ENCODE measurements at places on chromosomes 6 and 20.

- DNase-seq, result no peak
These were observed 78.2 kb upstream of the NXT1 start for GRCh38 chr20:23272176-23273029.

DNA sequence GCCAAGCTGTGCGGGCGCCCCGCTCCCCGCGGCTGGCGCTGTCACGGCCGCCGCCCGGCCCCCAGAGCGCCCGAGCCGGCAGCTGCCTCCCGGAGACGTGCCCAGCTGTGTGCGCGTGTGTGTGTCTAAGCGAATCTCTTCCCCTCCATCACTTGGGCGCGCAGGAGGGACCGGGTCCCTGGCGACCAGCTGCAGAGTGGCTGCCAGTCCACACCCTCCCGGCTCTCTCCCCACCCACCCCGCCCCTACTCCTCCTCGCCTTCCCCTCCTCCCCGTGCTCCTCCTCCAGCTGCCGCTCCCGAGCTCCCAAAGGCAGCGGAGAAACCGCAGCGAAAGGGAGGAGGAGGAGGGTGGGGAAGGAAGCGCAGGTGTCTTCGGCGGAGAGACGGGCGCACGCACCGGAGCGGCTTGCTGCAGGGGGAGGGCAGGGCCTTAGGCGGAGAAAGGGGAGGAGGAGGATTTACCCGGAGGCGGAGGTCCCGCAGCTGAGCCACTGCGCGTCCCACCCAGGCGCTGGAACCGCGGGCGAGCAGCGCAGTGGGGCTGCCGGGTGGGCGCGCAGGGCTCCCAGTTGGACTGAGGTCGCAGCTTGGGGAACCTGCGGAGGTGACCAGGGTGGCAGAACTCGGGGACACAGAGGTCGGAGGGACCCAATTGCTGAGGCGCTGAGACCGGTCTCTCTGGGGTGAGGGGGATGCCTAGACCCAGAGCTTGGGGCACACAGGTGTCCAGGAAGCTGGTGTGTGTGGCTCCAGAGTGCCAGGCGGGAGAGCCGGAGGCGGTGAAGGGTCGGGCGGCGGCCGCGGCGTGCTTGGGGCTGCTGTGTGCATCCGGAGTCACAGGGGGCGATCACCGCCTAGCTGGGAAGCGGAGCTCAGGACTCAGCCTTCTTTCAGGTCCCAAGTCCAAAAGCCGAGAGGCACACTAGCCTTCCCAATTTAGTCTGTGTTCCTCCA is at the start of gene HS3ST5:
TSS of gene HS3ST5 (minus strand) at position 198 of the 956 bp plus-strand sequence. CDS start 280,178 bp downstream, outside the sequence.
- DNase-seq, result peak; percentile 69

DNA sequence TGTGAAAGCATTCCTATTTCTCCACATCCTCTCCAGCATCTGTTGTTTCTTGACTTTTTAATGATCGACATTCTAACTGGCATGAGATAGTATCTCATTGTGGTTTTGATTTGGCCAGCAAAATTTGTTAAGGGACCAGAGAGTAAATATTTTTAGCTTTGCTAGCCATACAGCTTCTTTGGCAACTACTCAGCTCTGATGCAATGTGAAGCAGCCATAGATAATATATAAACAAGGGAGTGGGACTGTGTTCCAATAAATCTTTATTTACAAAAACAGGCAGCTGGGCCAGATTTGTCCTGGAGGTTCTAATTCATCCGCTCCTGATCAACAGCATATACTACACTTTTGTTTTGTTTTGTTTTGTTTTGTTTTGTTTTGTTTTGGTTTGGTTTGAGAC is 202.9 kb downstream of the ZNF217 start:
- DNase-seq, result no peak

DNA sequence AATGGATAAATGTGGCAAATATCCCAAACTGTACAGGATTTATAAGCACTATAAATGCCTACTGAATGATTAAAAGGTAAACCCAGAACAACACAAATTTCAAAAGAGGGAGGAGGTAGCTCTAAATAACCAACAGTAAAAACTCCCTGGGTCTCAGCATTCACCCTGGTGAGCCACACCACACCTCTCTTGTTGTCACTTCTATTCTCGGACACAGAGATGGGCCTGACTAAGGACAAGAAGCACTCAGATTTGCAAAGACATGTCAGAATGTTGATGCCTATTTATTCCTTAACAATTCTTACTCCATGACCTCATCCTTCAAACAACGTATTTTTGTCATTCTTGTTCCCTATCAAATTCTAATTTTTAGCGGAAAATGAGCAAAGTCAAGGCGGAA is 14.7 kb downstream of the TNFRSF21 start:
- DNase-seq, result no peak

DNA sequence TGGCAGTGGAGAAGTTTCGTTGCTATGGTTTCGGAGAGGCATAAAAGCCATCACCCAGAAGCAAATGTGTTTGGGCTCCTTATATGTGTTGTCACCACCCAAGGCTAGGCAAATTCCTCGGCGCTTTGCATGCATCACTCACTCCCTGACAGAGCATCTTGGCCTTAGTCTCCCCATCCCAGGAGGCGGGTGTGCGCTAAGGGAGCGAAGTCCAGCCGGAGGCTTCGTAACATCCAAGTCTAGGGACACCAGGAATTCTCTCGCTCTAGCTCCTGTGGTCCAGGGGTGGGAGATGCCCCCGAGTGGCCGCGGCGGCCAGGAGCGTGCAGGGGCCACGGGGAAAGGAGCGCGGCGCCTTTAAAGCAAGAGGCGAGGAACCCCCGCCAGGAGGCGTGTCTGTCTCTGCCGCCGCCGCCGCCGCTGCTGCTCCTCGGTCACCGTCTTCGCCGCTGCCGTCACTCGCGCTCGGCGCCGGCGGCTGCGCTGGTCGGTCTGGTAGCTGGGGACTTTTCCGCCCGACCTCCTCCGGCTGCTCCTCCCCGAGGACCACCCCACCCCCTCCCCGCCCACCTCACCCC is at the start of gene GRIK2:
TSS of gene GRIK2 (plus strand) at position 458 of the 578 bp plus-strand sequence.
- DNase-seq, result no peak

DNA sequence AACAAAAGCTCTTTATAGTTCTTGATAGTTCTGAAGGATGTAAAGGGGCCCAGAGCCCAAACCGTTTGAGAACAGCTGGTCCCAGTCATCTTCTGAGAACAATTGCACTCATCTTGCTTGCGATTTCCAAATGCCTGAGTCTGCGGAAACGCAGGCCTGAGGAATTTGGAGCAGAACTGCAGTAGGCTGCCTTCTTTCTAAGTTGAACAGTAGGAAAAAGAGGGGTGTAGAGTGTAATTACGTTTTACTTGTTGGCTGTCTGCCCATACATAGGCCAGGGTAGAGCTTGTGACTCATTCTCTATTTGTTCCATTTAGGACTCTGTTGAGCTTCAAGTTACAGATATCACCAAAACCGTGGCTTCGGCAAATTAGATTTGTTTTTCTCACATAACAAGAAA is 42.0 kb upstream of the KIF16B start:
- no peak for DNase-seq

DNA sequence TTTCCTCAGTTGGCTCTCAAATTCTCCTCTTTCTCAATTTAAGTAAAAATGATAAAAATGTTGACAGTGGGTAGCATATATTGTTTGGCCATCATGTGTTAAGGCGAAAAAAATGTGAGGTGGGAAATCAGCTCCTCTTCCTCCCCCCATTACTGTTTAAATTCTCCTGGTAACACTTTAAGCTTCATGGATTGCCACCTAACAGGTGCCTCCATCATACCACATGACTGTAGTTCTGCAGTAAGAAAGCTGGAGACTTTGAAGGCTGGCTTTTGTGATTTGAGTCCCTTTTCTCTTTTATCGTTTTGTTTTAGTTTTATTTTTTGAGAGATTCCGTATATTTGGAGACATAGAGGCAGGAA is 1.2 kb downstream of the ZFAND3 start:
- DNase-seq, result no peak

- no peak for DNase-seq
These were observed 637.0 kb downstream of the COL12A1 start for GRCh38 chr6:74568861-74569260.

DNA sequence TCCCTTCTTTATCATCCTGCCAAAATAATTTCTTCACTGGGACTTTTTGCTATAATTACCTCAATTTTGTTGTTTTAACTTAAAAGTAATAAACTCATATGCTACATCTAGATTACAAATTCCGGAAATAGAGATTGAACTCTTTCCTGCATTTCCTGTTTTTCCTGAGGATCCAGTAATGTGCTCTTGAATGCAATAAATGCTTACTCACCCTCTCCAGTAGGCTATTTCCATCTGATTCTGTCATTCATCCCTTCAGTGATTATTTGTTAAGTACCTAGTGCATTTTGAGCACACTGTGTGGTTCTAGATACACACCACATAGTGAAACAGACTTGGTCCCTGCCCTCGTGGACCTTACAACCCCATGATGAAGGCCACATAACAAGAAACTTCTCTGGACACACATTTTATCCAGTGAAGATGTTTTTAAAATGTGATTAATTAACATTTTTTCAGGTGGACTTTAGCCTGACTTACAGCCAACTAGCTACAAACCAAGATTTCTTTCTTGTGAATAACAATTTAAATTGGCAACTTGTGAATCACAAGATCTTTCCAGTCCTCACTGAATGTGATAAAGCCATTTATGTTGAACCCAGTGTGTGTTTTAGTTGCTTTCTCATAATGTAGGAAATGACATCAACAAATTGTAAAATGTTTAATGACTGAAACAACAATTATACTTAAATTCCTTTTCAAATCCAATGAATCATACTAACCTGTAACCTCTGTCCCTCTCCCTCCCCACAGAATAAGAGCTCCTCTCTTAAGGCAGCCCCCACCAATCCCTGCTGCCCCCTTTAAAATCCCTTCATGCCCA is 272.3 kb downstream of the KHDC1L start:
- DNase-seq, result no peak

DNA sequence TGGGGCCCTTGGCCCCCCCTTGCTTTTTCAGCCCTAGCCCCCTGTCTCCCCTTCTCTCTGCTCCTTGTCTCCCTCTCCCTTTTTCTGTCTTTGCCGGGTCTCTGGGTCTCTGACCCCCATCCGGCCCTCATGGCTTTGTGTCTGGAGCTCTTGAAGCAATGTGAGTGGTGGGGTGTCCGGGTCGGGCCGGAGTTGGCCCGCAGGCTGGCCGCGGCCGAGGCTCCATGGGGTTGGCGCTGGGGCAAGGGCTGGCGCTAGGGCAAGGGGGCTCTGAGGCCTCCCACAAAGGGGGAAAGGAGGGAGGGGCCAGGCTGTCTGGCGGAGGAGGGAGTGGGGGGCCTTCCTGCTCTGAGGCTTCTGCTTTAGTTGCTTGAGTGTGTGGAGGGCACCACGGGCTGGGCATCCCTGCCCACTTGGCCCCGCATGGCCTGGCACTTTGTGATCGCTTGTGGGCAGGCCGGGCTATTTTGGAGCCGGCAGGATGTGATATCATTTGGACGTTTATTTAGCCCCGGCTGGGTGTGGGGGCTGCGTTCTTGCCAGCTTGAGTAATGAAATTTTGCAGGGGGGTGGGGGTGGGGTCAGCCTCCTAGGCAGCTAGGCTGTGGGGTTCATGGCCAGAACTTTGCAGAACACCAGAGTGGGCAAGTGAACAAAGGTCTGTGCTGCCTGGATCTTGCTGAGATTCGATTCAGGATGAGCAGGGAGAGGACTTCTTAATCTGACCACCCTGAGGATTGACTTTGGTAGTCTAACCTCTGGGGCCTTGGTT is 78.7 kb upstream of the MYL9 start:
- DNase-seq, result no peak

- no peak for DNase-seq
These were observed 316.5 kb downstream of the CDH26 start for GRCh38 chr20:60274717-60275116.

GRCh38 chr6:54252916-54253315 is 55.3 kb upstream of the TINAG start:
- DNase-seq, result no peak

GRCh38 chr6:28337121-28337520 is 1.2 kb upstream of the ZSCAN31 start:
- no peak for DNase-seq

GRCh38 chr20:50366270-50367103 is 143.7 kb upstream of the PTPN1 start:
- DNase-seq, result peak; percentile 95

DNA sequence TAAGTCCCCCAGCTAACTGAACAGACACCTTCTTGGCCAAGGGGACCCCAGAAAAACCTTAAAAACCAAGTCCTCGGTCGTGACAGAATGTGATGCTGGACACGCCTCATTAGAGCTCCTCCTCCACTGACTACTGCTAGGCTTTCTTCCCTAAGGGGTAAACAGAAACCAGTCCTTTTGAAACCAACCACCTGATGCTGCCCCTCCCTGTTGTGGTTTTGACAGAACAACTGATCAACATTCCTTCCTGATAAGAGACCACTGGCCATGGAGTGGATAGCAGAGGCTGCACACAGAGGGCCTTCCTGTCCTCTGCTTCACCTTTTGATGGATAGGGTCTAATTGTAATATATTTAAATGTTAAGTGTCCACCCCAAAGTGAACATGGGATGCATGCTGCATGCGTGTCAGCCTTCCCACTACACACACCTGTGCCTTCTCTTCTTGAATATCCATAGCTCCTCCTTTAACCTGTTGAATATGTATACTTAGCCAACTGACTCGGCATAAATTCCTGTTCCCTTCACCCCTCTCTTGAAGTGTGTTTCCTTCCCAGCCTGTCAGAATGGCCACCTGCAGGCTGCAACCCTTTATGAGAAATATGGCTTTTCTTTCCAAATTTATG is 27.9 kb upstream of the SLC2A12 start:
- DNase-seq, result no peak

DNA sequence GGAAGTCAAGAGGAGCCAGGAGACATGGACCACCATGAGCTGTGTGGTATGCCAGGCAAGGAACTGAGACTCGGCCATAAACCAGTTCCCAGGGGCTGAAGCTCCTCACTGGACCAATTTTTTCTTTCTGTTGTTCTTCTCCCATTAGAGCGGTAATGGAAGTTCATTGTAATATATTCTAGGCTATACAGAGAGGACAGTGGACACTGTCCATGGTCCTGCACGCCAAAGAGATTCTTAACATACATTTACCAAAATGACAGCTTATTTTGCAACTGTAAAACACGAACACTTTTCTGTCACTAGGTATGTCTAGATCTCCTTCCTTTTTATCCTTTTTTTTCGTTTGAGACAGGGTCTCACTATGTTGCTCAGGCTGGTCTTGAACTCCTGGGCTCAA is 13.1 kb upstream of the DSN1 start:
- DNase-seq, result no peak

- no peak for DNase-seq
These were observed 3.0 kb upstream of the SDCBP2 start for GRCh38 chr20:1331801-1332453.

GRCh38 chr6:160439751-160440150 is 91.6 kb downstream of the SLC22A3 start:
- DNase-seq, result no peak

DNA sequence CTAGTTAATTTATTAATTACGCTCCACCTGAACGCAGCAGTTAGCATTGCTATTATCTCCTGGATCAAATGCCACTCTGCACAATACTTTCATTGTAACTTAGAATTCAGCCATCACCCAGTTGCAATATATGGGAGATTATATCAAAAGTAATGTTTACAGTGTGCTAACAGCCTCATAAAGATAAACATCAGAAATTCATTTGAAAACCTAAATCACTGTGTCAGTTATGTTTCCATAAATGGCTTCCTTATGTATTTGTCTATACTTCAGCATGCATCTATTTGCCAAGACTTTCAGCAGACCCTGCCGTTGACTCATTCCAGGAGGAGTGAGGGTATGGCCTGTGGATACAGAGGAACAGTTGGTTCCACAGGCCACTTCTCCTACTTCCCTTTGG is 300.1 kb downstream of the TFAP2B start:
- no peak for DNase-seq

GRCh38 chr6:35581633-35582032 is 68.9 kb upstream of the TULP1 start:
- peak; percentile 12 for DNase-seq

All from DMS153 (cell line).